Activated T-helper 1 cell treated with anti-CD3 and anti-CD28 coated beads, Interleukin-2, amount 50 U/mL, for 16 hours (primary cell): ENCODE measurements at places on chromosomes 7 and 10.

DNA sequence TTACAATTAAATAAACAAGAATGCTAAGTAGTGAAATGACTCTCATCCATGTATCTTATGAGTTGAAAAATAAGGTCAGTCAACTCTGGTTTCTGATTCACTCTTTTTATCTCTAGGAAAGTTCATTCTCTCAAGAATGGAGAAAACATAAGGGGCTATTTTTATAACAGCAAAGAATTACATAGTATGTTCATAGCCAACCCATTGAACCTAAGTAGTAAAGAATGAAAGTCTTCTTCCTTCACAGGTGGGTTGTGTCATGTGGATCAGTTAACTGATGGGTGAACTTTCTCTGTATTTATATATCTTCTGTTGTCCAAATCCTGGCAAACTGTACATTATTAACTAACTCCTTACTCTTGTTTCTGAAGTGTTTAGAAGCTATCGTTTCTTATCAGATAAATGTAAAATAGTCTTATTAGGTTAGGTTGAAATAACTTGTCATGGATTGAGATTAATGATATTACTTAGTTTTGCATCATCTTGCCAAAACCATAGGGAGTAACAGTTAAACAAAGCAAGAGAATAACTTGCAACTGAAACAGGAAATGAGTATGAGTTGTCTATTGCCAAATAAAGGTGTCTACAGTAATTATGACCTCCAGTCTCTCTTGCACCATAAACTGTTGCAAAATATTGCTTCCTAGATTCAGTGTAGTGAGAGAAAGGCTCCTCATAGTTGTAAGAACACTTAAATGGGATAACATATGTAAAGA, 86.8 kb downstream of the ANKRD7 start:
- DNase-seq = no peak

DNA sequence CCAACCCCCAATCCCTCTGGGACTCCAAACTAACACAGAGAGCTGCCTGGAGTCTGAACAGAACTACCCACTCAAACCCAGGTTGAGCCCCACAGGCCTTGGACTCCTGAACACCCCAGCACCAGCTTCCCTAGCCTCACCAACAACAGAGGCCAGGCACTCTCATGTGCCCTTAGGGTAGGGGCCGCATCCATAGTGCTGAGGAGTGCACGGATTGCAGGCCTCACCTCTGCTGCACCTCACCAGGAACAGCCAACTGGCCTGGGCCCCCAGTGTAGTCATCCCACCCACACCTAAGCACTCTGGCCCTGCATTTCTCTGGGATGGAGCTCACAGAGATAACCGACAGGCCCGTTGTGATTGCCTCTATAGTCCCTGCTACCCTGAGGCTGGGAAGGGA, 194.2 kb downstream of the HPSE2 start:
- DNase-seq = no peak

GRCh38 chr10:125023255-125023654, 81.3 kb downstream of the ZRANB1 start:
- no peak for DNase-seq

DNA sequence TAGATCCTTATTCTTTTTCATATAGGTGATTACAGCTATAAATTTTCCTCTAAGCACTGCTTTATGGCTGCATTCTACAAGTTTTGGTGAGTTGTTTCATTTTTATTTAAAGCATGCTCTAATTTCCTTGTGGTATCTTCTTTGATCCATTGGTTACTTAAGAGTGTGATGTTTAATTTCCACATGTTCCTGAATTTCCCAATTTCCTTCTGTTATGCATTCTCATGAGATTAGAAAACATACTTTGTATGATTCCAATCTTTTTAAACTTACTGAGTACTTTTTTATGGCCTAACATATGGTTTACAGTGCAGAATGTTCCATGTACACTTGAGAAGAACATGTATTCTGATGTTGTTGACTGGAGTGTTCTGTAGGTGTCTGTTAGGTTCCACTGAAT, 53.4 kb downstream of the MYL10 start:
- no peak for DNase-seq
